Tongue (tissue), 3 donors: ENCODE measurements at places on chromosomes 3 and 15. TPM values are rescaled to one million over a fixed set of nuclear protein-coding genes. Genes with fewer than 3 reads are reported as not detected.

IL16 gene
- 6.5 TPM for total RNA-seq

- peak; percentile 87 for DNase-seq
These were observed at the start of gene CAMK1 for GRCh38 chr3:9769426-9770275. Gene CAMK1, minus strand, starts transcription at chr3:9769947. Its CDS starts 2,198 bp downstream, at chr3:9767749.

SEMA5B gene
- 11.0 TPM for total RNA-seq

- no peak for DNase-seq
These were observed 390.2 kb upstream of the SGO1 start for GRCh38 chr3:20576228-20576627.

DNA sequence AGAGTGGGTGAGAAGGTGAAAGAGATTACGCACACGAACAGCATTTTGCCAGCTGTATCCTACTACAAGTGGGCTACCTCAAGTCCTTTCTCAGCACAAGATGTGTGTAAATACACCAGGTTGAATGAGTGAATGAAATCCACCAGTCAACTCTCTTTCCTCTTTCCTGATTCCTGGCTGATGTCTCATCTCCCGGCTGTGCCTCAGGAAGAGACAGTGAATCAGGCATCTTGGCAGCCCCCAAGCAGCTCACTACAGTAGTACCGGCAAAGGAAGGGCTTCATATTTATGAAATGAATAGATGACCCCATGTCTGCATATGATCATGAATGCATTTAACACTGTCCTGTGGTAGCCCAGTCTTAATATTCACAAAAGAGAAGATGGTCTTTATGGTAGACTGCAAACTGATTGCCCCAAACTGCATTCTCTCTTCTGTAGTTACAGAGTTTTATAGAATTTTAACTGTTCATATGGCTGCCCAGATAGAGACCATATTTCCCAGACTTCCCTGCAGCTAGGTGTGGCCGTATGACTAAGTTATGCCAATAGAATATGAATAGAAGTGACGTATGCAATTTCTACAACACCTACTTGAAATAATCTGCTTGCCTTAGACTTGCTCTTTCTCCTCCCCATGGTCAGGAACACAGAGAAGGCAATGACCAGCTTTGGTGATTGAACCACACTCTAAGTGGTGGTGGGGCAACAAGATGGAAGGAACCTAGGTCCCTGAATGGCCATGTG is 22.7 kb downstream of the MGLL start:
- DNase-seq: no peak

DNA sequence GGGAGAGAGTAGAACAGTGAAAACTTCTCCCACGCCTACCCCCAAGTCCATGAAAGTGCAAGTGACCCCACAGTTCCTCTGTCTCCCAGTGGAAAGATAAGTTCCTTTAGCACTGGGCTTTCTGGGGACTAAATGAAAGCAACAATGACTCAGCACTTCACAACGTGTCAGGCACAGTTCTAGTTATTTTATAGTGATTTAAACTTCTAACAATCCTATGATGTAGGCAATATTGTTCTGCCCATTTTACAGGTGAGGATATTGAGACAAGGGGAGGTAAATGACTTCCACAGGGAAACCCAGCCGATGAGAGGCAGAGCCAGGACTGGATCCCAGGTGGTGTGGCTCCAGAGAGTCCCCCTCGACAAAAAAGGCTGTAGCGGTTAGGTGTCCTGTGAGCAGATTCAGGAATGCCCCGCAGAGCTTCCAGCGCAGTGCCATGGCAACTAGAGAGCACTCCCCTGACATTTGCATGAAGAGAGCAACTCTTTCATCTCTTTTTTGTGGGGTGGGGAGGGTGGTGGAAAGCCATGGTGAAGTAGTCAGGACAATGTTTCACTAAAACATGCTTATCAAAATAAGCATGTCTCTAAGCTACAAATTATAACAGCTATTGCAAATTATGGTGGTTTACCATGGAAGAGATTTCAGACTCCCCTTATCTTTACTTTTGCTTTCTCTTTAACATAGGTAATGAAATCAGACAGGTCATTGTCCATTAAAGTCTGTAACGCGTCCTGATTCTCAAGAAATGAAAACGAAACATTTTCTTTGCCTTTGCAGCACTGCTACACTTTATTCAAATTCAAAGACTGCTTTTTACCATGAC is 62.1 kb downstream of the NR2F2 start:
- DNase-seq: no peak

GRCh38 chr3:1190569-1190968 is 97.7 kb downstream of the CNTN6 start:
- no peak for DNase-seq

ECE2 gene
- total RNA-seq: not detected

GRCh38 chr3:136819731-136820679 is 1.1 kb downstream of the SLC35G2 start:
- peak; percentile 63 for DNase-seq

DNA sequence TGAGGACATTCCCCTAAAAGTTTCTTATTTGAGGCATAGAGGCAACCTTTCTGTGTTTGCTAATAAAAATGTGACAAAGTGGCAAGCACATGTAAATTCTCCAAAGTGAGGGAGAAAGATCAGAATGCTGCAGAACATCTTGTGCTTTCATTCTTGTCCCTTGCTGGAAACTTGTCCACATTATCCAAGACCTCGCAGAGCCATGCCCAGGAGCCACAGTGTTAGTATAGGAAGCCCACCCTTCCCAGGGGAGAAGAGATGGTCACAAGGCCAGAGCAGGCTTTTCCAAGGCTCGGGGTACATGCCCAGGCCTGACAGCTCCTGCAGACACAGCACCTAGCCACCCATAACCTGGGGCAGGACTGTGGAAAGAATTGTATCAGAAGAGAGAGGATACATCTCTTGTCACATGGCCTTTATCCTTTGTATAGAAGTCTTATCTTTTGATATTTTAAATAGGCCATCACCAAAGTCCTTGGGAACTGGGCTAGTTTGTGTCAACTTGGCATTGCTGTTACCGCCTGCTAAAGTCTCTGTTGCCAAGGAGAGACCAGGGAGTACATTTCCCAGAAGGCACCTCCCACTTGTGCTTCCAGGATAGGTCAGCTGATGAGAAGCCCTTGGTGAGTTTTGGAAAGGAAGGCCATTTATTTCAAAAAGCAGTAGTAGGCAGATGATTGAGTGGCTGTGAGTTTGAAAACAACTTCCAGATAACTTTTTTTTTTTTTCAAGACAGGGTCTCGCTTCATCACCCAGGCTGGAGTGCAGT is 10.5 kb downstream of the DLEC1 start:
- DNase-seq: no peak

- no peak for DNase-seq
These were observed 3.0 kb upstream of the SHC4 start for GRCh38 chr15:48966595-48967301.

PLAAT1 gene
- total RNA-seq: 5.0 TPM

CLDN16 gene
- not detected for total RNA-seq

GRCh38 chr3:41503998-41504623 is 304.8 kb downstream of the CTNNB1 start:
- no peak for DNase-seq

DNA sequence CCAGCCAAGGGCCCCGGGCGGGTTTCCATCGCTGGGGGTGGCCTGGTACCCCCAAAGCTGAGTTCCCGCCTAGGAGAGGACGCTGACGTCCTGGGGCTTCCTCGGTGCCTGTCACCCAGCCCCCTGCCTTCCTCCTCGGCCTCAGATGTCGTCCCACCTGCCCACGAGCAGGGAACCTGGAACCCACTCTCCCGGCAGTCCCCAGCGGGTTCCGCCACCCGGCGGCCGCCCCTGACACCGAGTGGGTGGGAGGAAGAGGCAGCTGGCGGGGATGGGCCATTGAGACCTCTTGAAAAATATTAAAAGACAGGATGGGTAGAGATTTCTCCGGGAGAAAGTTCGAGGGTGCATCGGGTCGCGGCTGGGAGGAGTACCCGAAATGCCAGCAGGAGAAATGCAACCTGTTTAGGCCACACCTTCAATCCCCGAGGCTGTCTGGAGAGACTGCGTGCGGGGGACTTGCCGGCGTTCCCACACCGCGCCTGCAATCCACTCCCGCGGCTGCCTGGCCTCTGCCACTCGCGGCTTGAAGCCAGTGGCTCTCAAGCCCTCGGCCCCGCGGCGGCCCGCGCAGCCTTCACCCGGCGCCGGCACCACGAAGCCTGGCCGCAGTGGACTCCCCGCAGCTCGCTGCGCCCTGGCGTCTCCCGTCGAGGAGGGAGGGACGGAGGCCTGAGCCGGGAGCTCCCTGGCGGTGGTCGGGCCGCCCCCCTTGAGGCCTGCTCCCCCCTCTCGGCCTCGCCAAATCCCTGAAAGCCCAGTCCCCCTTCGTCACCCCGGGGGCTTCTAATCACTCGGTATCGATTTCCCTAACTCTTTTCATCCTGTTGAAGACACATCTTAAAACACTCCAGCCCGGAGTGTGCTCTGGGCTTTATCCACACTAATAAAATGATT is 8.6 kb upstream of the NR2F2 start:
- peak; percentile 44 for DNase-seq

GRCh38 chr3:55662683-55663082 is 175.6 kb upstream of the WNT5A start:
- no peak for DNase-seq

- peak; percentile 61 for DNase-seq
These were observed 158.7 kb downstream of the USP13 start for GRCh38 chr3:179811321-179812095.

DNA sequence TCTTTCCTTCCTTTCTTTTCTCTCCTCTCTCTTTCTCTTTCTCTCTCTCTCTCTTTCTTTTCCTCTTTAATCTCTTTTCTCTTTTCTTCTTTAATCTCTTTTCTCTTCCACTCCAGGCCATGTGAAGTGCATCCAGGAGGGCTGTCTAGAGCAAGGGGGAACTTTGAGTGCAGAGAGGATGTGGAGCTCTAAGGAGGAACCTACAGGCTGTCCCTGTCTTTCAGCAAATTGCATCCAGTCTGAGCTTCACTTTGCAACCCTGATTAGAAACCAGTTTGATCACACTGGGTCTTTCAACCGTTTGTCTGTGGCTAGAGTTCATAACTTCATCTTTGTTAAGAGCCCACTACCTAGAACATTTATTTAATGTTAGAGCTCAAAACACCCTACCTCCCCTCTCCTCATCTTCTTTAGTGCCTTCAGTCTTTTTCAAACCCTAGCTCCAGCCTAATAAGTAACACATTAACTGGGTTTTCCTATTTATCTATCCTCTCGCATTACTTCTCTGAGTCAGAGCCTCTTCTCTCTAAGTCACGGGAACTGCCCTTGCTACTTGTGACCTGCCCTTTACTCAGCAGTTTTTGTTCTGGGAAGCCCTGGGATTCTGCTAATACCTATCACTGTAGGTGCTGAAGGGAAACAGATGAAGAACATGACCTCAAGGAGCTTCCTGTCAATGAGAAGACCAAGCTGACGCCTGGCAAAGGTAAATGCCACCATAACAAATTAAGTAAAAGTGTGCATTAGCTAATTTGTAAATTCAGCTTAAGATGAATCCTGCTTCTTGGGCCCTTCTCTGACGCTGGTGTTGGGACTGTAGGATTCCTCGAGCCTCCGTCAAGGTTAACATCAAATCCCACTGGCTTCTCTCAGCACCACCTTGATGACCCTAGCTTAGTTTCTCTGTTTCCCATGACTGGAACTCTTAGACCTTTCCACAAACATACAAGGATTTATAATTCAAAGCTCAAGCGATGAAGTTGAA is at the start of gene GCNT3:
Gene GCNT3 (plus strand): TSS at position 508 of the 985 bp plus-strand sequence. CDS start 6,456 bp downstream, outside the sequence.
- DNase-seq: no peak

DNA sequence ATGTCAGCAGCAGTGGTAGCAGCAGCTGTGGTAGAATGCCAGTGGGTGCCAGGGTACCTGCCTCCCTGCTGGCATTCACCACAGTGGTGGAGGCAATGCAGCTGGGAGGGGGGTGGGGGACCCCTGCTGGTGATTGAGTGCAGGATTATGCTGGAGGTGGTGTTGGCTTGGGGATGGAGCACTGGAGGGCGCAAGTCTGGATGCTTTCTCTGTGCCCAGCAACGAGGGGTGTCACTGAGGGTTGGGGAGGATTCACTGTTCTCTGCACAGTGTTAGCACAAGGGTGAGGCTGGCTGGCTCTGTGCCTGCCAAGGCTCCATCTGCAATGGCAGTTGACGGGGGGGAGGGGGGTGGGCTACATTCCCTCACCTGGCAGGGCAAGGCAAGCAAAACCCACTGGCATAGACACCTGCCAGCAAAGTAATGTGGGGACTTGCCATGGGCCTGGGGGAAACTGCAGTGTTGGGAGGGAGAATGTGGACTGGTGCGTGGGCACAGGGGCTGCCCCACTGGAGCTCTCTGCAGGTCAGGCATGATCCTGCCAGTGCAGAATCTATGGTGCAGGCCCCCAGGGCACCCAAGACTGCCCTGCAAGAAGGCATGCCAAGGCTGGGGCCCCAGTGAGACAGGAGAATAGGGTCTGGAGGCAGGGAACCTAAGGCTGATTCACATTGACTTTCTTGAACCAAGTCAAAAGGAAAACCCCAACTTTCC is 64.3 kb downstream of the MINDY4B start:
- no peak for DNase-seq

- DNase-seq: no peak
These were observed 75.8 kb downstream of the CPN2 start for GRCh38 chr3:194275291-194275690.

- no peak for DNase-seq
These were observed 78.4 kb upstream of the KLF13 start for GRCh38 chr15:31248263-31248662.

FES gene
- 40.1 TPM for total RNA-seq

DNA sequence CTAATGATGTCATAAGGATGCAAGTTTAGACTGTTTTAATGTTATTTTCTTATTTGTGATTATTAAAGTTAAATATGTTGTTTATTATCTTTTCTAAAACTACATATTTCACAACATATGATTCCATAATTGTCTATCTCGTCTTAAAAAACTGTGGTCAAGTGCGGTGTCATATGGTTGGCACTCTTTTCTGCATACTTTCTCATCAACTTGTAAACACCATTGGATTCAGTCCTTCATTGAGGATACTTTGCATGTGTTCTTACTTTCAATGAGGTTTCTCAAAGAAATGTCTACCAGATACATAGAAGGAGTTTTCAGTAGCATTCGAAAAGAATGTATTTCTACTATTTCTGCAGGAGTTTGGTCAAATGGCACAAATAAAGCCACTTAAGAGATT is 22.0 kb upstream of the ALPK3 start:
- DNase-seq: no peak

- no peak for DNase-seq
These were observed 141.0 kb downstream of the MYLK start for GRCh38 chr3:123743121-123743520.

FOXL2NB gene
- not detected for total RNA-seq

CACNA2D2 gene
- 4.3 TPM for total RNA-seq

DNA sequence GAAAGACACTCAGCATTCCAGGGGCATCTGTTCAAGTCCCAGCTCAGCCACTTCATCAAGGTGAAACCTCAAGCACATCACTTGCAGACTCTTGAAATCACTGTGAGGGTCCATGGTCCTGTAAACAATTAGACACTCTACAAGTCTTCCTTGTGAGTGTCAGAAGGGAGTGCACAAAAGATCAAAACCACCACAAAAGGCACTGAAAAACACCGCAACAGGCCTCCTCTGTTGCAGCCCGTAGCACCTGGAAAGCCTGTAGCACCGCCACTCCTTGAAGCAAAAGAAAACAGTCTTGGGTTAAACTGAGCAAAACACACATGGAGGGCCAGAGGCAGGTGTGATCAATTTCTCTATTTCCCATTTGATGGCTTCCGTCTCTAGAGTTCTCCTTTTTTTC is 63.8 kb upstream of the SNRK start:
- no peak for DNase-seq

P2RY13 gene
- total RNA-seq: 1.2 TPM
